ENCODE measurements at places on chromosomes 1 and 21.

GRCh38 chr1:99503276-99503747, 142.6 kb upstream of the PALMD start:
- peak; percentile 8 for DNase-seq

DNA sequence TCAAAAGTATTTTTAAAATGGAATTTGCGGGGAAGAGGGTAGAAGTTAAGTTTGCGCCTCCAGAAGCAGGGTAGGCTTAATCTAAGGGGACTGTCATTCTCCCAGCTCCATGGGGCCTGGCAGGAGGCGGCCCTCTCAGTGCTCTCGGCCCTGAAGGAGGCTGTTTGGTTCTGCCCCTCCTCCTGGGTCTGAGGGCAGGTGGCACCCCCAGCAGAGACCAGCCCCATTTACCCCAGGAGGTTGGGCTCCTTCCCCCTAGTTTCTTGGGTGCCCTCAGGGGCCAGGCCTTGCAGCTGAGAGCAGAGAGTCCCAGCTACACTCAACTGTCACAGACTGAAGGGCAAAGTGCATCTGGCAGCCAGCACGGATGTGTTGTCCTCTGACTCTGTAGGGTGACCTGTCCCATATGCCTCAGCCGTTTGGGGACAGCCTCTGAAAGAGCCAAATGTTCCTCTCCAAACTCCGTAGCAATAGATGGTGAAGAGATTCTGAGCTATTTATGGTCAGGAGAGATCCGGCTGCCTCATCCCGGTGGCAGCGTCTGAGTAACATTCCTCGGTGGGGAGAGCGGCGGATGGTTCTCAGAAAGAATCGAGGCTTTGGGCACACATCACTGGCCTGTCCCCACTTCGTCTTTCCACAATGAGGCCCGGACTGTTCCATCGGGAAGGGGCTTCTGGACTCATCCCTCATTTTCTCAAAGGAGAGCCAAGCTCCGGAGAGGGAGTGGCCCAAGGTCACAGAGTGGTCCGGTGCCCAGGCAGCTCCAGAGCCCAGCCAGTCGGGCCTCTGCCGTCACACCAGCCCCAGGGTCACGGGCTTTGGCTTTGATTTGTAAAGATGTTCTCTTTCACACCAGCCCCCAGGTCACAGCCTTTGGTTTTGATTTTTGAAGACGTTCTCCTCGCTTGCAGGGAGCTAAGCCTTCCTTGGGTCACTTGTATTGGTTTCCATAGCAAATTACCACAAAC, 424.2 kb upstream of the VAMP3 start:
- DNase-seq, result peak; percentile 39

DNA sequence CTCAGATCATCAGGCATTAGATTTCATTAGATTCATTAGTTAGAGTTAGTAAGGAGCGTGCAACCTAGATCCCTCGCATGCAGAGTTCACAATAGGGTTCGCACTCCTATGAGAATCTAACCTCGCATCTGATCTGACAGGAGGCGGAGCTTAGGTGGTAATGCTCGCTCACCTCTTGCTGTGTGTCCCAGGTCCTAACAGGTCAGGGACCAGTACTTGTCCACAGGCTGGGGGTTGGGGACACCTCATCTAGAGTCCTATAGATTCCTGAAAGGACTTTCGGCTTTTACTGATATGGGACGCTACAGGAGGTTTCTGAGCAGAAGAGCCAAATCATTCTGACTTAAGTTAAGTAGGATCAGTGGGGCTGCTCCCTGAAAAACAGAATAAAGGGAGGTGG, 91.4 kb downstream of the AKT3 start:
- no peak for DNase-seq

DNA sequence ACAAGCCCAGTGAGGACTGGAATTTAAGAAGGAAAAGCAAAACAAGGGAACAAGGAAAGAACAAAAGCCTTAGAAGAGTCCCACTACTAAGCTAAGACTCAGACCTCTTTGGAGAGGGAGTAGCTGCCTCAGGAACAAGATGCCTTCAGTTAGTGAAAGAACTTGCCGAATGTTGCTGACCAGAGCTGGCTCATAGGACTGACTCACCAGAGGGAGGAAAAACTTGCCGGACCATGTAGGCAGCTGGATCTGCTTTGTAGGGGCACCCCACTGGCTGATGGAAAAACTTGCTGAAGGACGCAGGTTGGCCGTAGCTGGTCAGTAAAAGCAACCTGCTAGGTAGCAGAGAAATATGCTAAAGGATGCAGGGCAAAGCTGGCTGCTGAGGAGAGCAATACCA, 15.3 kb upstream of the ZSWIM5 start:
- DNase-seq, result no peak

DNA sequence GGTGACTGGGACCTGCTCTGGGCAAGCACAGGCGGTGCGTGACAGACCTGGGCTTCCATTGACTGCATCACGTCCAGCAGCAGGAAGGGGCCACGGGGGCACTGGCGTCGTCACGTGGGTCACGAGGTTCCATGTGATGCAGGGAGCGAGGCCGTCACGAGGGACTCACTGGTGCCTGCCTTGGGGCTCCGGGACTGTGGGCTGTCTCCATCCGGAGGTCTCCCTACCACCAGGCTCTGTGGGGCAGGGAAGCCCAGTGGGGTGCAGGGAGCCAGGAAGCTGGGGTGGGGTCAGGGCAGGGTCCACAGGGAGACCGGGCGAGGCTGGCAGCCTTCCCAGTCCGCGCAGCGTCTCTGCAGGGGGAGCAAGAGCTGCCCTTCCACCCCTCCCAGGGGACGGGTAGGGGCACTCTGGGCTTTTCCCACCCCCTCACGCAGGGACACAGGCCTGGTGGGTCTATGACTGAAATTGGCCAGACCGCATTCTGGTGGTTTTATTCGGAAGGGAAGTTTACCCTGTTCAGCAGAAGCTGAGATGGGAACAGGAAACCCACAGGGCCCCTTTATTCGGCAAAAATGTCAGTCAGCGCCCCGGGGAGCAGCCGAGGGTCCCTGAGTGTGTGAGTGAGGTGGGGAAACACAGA, 416 bp upstream of the TNFRSF14 start:
- no peak for DNase-seq

DNA sequence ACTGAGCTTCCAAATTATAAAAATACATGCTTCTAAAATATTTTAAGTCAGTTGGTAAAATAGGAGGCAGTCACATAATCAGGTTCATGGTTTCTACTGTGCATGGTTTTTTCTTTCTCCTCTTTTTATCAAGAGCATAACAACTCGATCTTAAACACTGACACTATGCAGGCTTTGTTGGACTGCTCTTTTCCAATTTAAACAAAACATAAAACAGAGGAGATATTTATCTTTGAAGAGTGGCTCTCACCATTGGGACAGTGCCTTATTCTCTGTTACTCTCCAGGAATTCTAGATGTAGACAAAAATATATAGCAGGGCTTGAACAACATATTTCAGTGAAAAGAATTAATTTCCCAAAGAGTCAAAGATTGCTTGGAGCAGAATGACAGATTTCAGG, 883.5 kb upstream of the ADGRL2 start:
- no peak for DNase-seq

- peak; percentile 5 for DNase-seq
Measured at GRCh38 chr1:196450143-196451095, 157.8 kb downstream of the KCNT2 start.

GRCh38 chr1:43521756-43522155, 8.9 kb upstream of the PTPRF start:
- no peak for DNase-seq
